T follicular helper cell (primary cell): ENCODE measurements at places on chromosomes 12 and 14.

- no peak for DNase-seq
Measured at GRCh38 chr14:94499673-94500072, 9.6 kb downstream of the SERPINA12 start.

DNA sequence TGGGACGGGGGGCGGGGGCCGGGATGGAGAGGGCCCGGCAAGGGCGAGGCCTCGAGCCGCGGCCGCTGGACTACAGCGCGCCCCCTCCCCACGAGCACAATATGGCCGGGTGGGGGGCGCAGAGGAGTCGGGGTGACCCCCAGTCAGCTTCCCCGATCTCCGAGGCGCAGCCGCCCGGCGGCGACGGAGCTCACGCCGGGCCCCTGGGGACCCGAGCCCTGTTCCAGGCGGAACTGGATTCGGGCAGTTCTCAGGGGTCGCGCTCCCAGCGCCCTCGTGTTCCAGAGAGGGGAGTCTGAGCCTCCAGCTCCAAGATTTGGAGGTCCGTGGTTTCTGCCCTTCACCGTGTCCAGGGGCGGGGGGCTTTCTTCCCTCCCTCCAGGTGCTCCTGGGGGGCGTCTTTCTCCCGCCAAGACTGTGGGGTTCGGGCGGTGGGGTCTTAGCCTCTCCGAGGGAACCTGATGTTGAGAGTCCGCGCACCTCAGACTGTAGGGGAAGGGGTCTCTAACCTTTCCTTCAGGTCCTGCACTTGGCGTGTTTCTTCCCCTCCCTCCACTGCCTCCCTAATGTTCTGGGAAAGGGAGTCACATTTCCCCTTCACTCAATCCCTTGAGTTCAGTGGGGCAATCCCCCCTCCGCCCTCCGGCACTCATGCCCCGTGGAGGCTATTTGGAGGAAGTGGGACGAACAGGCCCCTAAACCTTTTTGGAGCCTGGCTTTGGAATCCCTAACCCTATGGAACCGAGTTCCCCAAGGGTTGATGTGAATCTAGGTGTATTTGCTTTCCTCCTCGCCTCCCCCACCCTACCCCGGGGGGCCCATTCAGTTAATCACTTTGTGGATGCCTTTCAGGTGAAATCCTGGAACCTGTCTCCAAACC is 584 bp downstream of the ACVR1B start:
- peak; percentile 1 for DNase-seq

DNA sequence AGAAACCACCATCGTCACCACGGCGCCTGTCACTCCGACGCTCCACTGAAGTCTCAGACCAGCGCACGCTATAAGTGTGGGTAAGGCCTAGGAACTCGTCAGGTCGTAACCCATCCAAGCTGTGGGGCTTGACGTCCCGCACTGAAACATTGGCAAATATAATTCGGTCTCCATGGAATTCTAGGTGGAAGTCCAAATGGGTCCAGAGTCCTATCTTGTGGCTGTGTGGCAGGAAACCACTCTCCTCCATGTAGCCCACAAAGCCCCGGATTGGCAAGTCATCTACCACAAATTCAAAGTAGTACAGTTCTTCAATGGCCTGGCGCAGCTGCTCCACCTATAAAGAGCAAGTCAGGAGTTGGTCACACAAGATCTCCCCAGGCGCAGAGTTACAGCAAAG is 2.3 kb downstream of the TM9SF1 start:
- no peak for DNase-seq

DNA sequence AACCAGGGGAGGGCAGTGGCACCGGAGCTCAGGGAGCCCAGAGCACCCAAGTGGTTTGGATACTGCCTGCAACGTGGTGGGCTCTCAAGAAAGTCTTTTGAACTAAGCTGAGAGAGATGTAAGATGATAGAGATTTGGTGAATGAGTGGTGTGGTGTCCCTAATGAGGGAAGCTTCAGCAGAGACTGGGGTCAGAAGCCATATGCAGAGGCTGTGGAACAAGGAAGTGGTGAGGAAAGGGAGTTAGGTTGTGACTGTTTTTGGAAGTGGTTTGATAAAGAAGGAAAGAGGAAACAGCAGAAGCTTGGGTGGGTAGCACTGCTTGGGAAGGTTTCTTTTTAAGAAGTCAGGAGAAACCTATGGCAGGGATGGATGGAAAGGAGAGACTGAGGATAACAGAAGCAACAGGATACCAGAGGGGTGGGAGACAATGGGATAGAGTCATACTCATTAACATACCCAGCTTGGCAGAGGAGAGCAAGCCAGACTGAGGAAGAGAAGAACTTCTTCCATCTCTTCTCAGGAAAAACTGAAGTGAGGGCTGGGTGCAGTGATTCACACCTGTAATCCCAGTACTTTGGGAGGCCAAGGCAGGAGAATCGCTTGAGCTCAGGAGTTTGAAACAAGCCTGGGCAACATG is 24.1 kb downstream of the SLC4A8 start:
- DNase-seq: no peak

- no peak for DNase-seq
Measured at GRCh38 chr12:45279931-45280830, 64.3 kb downstream of the ANO6 start.

DNA sequence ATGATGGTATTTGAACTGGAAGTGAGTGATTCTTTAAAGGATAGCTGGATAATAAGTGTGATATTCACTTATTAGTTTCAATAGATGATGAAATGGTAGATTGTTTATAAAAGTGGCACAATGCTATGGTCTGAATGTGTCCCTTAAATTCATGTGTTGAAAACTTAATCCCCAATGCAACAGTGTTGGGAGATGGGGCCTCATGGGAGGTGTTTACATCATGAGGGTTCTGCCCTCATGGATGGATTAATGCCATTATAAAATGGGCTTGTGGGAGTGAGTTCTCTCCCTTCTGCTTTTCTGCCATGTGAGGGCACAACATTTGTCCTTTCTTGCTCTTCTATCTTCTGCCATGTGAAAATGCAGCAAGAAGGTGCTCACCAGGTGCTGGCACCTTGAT is 134.0 kb downstream of the SLC38A1 start:
- DNase-seq: no peak

DNA sequence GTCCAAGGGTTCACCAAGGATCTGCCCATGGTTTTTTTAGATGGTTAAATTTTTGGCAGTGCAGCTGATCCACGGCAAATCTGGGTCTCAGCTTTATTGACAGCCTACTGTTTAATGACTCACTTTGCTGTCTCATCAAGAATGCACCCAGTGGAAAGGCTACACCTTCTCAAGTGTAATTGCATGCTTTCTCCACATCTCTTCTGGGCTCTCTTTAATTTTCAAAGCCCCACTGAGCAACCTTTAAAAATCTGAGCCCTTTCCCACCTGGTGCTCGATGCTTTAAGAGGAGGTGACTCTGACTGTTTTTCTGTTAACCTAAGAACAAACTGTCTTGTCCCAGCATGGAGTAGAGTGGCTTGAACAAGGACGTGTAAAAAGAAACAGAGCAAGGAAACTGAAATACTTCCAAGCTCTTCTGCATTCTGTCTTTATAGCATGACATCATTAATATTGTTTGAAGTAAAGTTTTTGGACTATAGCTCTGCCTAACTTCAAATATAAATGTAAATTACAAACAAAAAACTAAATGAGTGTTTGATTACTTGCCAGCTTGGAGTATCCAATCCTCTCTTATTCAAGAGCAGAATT is 214.2 kb upstream of the KRR1 start:
- DNase-seq: no peak

DNA sequence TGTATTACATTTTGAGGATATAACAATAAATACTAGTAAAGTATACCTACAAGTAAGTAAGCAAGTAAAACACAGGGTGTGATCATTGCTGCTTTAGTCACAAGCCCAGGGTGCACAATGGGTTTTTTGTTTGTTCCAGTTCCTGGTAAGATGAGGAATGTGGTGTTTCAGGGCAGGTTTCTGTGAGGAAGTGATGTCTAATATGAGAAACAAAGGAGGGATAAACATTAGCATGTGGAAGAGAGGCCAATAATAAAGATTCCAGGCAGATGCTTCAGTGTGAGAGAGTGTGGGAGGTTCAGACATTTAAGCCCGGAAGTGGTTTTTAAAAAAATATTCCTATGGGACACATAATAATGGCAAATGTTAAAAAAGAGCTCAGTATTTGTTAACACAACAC is 808.1 kb upstream of the USP15 start:
- no peak for DNase-seq

- no peak for DNase-seq
Measured at GRCh38 chr14:93346926-93347721, at the start of gene COX8C. COX8C (plus strand) TSS chr14:93347182; CDS start chr14:93347269, 87 bp downstream.

DNA sequence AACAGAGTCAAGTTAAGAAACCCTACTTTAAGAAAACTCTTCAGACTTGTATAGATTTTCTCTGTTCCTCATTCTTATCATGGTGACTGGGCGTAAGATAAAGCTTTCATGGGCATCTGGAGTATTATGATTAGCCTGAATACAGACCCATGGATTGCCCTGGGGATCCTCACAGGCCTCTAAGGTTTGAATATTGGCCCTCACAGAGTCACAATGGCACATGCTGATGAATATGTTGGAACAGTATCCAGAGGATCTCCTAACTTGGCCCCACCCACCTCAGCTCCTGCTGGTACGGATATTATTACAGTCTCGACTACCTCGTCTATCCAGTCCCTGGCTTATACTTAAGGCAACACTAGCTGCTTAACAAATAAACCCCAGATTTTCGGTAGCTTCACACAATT is 8.1 kb downstream of the OSBPL8 start:
- no peak for DNase-seq

DNA sequence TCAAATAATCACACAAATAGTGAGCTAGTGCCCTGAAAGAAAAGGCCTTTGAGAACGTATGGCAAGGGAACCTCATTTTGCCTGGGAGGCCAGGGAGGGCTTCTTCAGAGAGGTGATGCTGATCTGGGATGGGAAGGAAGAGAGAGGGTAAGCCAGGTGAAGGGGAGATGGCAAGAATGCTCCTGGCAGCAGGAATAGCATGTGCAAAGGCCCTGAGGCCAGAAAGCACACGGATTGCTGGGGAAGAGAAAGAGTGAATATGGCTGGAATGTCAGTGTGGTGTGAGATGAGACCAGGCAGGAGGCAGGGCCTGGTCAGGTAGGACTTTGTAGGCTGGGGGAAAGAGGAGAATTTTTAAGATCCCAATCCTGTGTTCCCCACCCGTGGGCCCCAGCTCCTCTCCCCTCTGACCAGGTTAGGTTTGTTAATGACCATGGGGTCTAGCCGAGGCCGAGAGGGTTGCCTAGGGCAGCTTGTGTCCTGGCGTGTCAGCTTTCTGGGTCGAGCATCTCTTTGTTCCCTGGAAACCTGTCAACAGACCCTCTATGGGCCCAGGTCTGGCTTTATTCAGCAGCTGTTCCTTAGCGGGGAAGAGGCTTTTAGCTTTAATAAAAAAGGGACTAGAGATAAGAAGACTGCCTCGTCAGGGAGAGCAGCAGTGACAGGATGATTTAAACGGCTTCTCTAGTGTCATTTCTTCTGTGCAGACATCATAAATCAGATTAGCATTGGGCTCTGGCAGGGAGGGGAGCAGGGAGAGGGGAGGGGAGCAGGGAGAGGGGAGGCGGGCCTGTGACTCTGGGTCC is 123.4 kb downstream of the ADCK1 start:
- no peak for DNase-seq

GRCh38 chr12:121505513-121505912 is 75.3 kb downstream of the KDM2B start:
- DNase-seq: no peak

GRCh38 chr14:56630707-56631106 is 51.1 kb downstream of the TMEM260 start:
- DNase-seq: no peak

- no peak for DNase-seq
Measured at GRCh38 chr14:69712599-69713088, 54.3 kb upstream of the SRSF5 start.

GRCh38 chr12:48907245-48907644 is 18.0 kb downstream of the FKBP11 start:
- no peak for DNase-seq

GRCh38 chr12:46663318-46663717 is 162.5 kb downstream of the SLC38A4 start:
- DNase-seq: no peak

- DNase-seq: no peak
Measured at GRCh38 chr12:115983226-115983798, 294.2 kb downstream of the MED13L start.

GRCh38 chr12:916712-917445 is 32.6 kb downstream of the RAD52 start:
- no peak for DNase-seq

GRCh38 chr14:35808076-35808637 is 938 bp downstream of the RALGAPA1 start:
- no peak for DNase-seq

DNA sequence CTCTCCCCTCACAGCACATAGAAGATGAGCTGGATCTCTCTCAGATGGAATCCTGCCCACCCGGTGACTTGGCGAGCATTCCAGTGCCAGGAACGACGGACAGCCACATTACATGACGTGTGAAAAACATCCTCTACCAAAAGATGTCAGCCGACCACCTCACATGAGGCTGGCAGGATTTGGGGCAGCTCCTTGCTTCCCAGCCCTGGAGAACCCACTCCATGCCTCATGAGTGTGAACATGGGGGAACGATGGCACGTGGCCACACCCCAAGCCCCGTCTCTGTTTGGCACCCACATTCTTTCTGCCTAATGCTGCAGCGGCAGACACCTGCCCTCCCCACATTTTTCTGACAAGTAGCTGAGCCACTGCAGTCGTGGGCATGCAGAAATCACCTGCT is 202.5 kb downstream of the CALM1 start:
- no peak for DNase-seq

- DNase-seq: no peak
Measured at GRCh38 chr12:111126331-111126730, 206.0 kb upstream of the MYL2 start.

DNA sequence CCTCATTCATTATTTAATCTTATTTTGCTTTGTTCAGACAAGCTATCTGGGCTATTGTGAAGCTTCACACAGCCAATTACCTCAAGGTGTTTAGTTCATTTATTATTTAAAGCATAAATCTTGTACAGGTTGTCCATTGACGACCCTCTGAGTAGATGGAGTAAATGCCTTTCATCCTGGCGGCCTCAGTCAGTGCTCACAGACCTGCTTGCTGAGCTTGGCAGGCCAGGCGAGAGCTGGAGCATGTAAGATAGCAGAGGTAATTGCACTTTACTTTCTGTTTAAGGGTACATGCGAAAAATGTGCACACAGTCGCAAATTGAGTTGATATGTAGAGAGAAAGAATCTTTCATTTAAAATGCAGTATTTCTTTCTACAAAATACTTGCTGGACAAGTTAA is 224.4 kb downstream of the NPAS3 start:
- DNase-seq: no peak

GRCh38 chr12:26011099-26011498 is 52.6 kb downstream of the RASSF8 start:
- no peak for DNase-seq

GRCh38 chr12:27178723-27179399 is 65.2 kb upstream of the STK38L start:
- no peak for DNase-seq

- peak; percentile 25 for DNase-seq
Measured at GRCh38 chr12:4356041-4356327, 23.5 kb downstream of the FGF23 start.
